ENCODE measurements at places on chromosomes 2 and 18.

DNA sequence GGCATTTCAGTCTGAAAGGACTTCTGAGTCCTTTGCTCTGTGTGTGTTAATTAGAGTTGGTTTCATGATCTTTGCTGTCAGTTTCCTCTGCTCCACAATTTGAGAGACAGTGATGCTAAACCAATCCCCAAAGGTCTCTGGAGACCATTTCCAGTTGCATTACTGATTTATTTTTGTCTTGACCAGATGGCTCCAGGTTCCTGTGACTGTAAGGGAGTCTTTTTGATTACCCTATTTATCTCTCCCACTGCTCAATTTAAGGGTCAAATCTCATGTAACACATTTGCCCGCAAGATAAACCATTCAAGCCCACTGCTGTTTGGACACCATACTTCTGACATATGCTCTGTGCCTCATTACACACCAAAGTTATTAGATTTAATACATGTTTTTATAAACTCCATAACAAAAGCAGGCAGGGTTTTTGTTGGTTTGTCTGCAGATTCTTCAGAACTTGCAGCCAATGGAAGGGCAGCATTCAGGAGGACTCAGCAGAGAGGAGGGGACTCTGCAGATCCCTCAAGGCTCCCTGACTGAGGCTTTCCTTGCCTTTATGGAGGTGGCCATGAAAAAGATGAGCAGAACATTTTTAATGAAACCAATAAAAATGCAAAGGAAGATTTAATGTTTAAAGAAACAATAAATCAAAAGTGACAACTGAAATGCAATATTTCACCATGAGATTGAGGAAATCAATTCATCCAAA is 889.3 kb upstream of the CELF4 start:
- no peak for DNase-seq

DNA sequence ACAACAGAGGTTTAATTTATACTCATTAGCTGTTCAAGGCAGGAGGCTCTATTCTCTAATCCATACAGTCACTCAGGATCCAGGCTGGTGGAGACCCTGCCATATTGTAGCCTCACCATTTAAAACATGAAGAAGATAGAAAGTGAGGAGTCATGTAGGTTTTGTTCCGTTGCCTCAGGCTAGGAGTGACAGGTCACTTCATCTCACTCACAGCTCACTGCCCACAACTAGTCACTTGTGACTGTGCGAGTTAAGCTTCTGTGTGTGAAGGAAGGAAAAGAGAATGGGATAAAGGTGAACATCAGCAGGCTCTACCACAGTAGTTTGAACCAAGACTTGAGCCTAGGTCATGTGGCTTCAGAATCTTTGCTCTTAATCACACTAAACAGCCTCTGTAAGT is 9.0 kb upstream of the IGFBP2 start:
- no peak for DNase-seq

- DNase-seq, result no peak
Observed at GRCh38 chr2:133884739-133885381, 316.6 kb upstream of the NCKAP5 start.

DNA sequence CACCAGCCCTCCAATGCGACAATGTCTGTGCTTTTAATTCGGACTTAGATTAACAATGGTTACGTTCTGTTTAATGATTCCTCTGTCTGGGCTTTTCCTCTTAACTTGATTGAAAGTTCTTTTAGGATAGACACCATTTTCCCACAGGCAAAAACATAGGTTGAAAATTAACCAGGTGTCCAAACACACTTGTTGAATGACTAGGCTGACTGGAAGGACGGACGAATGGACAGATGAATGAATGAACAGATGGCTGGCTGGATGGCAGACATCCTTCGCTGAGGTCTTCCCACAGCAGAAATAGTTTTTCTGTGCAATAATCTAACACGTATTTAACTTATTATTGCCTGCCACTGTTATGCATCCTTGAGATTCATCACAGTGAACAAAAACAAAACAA is 298.8 kb downstream of the SRBD1 start:
- no peak for DNase-seq

DNA sequence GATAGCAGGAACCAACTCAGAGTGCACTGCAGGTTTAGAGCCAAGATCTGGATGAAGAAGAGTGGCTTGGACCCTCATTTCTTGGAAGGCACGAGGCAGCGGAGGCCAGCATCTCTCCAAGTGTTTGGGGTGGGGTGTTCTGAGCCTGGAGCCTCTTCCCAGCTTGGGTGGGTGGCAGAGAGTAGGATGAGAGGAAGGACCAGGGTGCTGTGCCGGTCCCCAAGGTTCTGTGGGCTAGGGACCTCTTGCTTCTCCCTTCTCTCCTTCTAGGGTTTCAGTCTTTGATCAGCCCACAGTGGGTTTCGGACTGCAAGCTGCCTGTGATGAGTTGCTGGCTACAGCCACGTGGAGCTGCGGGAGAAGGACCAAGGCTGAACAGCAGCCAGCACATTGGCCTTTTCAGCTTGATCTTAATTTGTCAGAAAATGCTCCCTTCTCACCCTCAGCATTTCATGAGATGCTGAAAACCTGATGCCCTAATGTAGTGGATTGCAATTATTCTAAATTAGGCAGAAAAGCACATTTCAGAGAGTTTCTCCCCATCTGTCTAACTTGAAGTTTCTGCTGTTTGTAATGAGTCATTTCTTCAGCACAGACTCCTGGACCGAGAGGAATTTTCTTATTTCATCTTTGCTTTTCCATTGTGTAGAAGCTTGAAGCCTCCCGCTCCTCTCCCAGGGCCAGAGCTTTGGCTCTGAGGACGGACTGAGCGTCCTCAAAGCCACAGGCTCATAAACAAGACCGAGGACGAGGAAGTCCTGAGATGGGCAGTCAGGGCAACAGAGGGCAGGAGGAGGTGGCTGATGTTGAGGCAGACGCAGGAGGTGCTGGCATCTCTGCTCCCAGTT is 99.1 kb upstream of the HDAC4 start:
- DNase-seq, result no peak

GRCh38 chr2:202237787-202238233 is 587 bp downstream of the SUMO1 start:
- DNase-seq, result peak; percentile 29
